ENCODE measurements at places on chromosomes 6 and 20.

- DNase-seq: no peak
Measured at GRCh38 chr6:51927450-51927849, 160.0 kb downstream of the PKHD1 start.

GRCh38 chr6:34031625-34032383, 114.1 kb downstream of the GRM4 start:
- DNase-seq: no peak

DNA sequence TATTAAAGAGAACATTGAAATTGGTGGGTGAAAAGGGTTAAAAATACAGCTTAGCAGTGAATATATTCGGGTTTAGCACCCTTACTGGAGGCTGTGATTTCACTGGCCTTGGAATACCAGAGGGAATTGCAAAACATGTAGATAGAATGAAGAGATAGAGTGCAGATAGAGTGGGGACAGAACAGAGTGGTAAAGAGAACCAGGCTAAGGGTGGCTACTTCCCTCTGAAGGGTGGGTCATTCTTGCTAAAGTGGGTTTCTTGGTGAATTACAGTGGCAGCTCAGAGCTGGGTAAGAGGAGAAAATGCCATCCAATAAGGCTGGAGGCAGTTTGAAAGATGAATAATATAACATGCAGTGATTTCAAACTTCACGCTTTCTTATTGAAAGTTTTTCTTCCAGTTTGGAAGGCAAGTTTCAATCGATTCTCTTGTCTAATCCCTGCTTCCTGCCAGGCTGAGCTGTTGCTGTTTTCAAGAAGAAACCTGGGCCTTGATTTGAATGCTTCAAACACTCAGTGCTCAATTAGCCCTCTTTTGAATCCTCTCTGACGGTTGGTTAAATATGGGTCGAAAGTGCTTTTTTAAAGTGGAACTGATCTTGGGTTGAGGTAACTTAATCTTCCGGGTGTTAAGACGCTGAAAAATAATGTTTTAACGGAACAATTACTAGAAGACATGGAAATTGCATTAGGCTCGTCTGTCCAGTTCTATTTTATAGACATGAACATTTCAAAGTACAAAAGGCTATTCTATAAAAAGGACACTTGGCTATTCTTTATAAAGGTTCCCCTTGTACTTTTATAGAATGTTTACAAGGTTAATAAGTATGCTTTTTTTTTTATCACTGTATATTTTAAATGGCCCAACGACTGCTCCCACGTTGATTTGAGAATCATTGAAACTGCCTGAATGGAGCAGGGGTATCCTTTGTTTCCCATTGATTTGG, 203.3 kb downstream of the BCAS1 start:
- no peak for DNase-seq

GRCh38 chr6:231779-232178, 60.5 kb upstream of the DUSP22 start:
- DNase-seq: no peak

GRCh38 chr6:63098789-63099188, 112.5 kb upstream of the FKBP1C start:
- DNase-seq: no peak

- DNase-seq: no peak
Measured at GRCh38 chr20:40821429-40821828, 132.4 kb upstream of the MAFB start.

DNA sequence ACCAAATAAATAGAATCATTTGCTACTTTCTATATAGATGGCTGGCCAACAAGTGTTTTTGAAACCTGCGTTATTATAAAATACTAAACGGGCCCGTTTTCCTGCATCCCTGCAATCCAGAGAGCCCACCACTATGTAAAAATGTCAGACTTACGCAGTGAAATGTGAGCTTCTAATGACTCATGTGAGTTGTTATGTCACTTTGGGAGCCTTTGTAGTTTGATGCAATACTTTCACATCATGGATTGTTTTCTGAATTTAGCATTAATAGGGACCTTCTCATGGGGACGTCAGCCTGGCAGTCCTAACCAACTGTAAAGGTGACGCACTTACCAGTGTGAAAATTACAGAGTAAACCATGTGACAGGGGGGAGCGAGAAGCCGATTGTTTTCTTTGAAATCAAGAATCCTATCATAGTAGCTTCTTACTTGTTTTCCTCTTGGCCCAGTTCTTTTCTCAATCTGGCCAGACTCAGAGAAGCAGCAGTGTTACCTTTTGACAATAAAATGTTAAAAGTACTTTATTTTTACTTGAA, 75.3 kb downstream of the SSR1 start:
- DNase-seq: no peak

DNA sequence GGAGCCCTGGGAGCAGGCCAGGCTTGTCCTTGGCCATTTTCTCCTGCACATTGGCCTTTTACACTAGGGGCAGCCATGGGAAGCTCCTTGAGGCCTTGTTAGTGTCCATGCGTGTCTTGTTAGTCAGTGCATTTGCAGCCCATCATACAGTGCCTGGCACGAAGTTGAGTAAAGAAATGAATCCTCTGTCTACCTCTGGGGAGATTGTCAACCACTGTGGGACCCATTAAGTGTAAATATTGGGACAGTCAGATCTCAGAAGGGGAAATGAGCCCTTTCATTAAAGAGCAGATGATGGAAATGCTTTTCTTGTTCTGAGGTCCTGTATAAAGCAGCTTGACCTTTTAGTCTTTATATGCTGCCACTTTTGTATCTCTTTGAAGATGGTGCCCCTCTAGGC, 33.9 kb downstream of the SOBP start:
- DNase-seq: no peak

- DNase-seq: no peak
Measured at GRCh38 chr6:133532908-133533307, 291.8 kb downstream of the EYA4 start.

GRCh38 chr20:32482143-32482441, 103.0 kb downstream of the NOL4L start:
- DNase-seq: no peak

- DNase-seq: no peak
Measured at GRCh38 chr6:160174681-160175080, 53.1 kb downstream of the SLC22A1 start.

- no peak for DNase-seq
Measured at GRCh38 chr6:79188885-79189480, 45.5 kb downstream of the HMGN3 start.

DNA sequence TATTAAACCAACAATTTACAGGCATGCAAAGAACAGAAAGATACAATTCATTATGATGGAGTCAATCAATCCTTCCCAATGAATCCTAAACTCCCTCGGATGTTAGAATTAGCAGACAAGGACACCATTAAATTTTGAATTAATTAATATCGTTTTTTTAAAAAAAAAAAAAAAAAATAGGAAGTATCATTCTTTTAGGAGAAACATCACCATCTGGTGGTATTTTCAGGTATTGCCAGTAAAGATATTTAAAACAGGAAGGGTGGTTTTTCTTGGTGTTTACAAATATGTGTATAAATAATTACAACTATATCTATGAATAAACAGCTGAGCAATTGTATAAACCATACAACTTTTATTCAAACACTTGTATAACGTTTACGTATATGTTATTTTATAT, 564.4 kb downstream of the HAO1 start:
- no peak for DNase-seq

GRCh38 chr6:41445261-41445660, 100.9 kb upstream of the FOXP4 start:
- DNase-seq: no peak

- DNase-seq: no peak
Measured at GRCh38 chr6:76592566-76592965, 520.1 kb upstream of the IMPG1 start.

GRCh38 chr6:130575971-130576370, 210.2 kb downstream of the TMEM200A start:
- no peak for DNase-seq

GRCh38 chr20:1423625-1424106, 30.8 kb upstream of the FKBP1A start:
- DNase-seq: no peak

GRCh38 chr6:162019349-162019748, 708.2 kb downstream of the PRKN start:
- DNase-seq: no peak

GRCh38 chr20:17306427-17306826, 79.6 kb downstream of the PCSK2 start:
- DNase-seq: no peak

DNA sequence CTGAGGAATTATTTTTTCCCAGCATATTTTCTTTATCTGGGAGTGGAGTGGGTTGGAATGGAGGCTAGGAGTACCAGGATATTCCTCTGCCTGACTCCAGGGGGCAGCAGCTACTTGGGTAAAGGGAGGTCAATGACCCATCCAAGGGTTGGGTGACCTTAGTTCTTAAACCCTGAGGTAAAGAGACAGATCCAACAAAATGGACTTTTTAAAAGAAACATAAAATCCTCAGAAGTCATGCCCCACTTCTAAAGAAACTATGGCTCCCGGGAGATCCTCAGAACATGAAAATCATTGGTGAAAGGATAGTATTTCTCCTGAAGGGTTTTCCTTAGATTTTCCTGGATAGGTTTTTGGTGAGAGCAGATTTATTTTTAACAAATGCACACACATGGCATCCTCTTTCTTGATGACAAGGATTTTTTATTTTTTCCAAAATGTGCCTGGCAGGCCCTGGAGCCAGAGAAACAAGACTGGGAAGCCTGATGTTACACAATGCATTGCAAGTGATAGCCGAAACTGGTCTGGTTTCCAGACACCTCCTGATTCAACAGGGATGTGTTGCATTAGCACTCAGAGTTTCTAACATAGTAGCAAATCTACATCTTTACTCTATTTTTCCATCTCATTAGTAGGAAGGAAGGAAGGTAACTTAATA, 240.9 kb upstream of the BTBD3 start:
- peak; percentile 50 for DNase-seq
